H9 (cell line): ENCODE measurements at places on chromosomes 3 and 15.

- H3K36me3 ChIP-seq: peaks cover 6% of the 10 kb centered on the region; the same call in 1 of the 2 replicates
- no peaks in the 10 kb centered on the region for H3K4me1 ChIP-seq
- H3K27ac ChIP-seq: no peak overlapping the region
- H3K27me3 ChIP-seq: no peaks in the 10 kb centered on the region
- no peak for DNase-seq
- no peak overlapping the region for H3K4me3 ChIP-seq
Observed at GRCh38 chr3:139894643-139894989, 40.4 kb upstream of the CLSTN2 start.

GRCh38 chr3:184382326-184383032, 2.6 kb downstream of the CHRD start:
- H3K36me3 ChIP-seq: no peaks in the 10 kb centered on the region
- peaks cover 5% of the 10 kb centered on the region; the same call in 1 of the 2 replicates for H3K4me1 ChIP-seq
- H3K27me3 ChIP-seq: peaks cover 33% of the 10 kb centered on the region
- H3K27ac ChIP-seq: no peak overlapping the region
- DNase-seq: no peak

DNA sequence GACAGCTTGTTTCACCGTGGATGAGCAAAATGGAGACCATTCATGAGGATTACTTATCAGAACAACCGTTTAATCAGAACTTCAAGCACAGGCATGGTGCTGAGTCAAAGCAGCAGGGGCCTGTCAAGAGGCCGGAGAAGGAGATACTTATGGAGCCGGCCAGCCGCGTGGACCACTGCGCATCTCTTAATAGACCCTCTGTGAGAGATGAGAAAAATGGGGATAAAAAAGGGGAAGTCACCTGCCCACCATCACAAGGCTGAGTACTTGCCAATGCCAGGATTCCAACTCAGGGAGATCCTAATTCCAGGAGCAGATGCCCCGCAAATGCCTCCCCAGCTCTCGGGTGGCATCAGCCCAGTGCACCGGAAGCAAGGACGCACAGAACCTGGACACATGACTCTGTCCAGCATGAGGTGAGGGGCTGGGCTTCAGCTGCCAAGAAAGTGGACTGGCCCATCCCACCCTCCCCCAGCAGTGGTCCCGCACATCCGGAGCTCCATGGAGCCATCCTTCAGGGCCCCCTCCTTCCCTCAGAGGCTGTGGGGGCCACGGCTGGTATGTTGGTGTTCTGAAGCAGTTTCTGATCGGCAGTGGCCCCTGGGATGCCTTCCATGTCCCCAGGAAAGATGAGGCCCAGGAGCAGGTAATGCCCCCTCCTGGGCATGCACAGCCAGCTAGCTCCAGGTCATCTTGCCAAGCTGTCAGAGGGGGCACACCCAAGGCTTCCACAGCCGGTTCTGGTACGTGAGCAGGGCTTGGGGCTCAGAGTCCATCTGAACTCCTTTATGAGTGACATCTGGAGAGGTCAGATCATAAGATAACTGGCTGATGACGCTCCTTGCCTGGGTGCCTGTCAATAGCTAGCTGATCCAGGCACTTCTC, 143.8 kb downstream of the ATP10A start:
- H3K27me3 ChIP-seq: no peaks in the 10 kb centered on the region
- H3K27ac ChIP-seq: no peak overlapping the region
- H3K4me3 ChIP-seq: no peak overlapping the region
- no peak for DNase-seq

GRCh38 chr3:56681984-56682461, 1.0 kb downstream of the TASOR start:
- peaks cover 34% of the 10 kb centered on the region for H3K36me3 ChIP-seq
- peak overlapping the region; percentile 90 for H3K4me3 ChIP-seq
- H3K4me1 ChIP-seq: no peaks in the 10 kb centered on the region; the same call in 1 of the 2 replicates
- DNase-seq: peak; percentile 81

GRCh38 chr3:67724434-67724833, 70.0 kb upstream of the SUCLG2 start:
- no peak overlapping the region for H3K27ac ChIP-seq
- H3K4me1 ChIP-seq: no peaks in the 10 kb centered on the region; the same call in 1 of the 2 replicates
- DNase-seq: no peak

DNA sequence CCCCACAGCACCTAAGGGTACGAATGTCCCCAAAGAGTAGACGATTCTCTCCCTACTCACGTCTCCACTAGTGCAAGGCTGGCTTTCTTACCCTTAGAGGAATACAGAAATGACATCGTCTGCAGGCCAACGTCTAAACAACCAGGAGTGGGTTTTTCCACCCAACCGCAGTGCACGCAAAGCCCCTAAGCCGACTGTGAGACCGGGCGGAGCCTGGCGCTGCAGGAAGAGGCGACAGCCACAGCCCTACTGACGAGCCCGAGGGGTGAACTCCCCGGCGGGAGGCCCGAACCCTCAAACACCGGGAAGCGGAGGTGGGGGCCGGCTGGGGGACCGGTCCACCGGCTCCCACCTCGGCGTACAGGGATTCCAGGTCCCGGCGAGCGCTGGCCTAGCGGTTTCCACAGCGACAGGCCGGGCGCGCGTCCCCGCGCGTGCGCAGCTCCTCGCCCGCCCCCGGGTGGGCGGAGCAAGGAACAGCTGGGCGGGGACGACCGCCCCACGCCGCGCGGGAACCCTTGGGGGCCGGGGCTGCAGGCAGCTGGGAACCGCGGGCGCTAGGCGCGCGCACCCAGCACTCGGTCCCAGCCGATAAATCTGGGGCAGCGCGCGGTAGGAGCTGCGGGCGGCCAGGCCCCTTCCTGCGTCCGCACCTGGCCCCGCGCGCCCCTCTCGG, at the start of the genes CEP19 and PIGX:
TSS of gene CEP19 (minus strand) at position 413 of the 676 bp plus-strand sequence. CDS start 3,593 bp downstream, outside the sequence.
TSS of gene PIGX (plus strand) at position 540 of the 676 bp plus-strand sequence.
- peak; percentile 66 for DNase-seq
- H3K4me1 ChIP-seq: no peaks in the 10 kb centered on the region
- no peak within 1 kb of the TSS for H3K27ac ChIP-seq
- H3K36me3 ChIP-seq: no peaks in the 10 kb centered on the region

DNA sequence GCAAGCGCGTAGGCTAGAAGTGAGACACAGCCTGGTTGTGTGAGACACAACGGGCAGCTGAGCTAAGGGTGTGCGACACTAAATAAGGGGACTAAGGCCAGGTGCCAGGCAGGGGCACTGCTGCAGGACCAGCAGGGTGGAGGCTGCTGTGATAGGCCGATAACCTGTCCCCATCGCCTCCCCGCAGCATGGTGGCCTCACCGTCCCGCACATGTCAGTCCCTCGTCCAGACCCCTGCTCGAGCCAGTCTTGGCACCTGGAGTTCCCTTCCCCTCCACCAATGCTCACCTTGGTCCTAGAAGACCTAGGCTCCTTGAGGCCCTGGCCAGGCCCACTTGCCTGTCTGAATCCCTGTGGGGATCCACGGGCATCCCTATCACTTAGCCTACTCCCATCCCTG, 96.1 kb downstream of the HMG20A start:
- no peak overlapping the region for H3K27ac ChIP-seq
- DNase-seq: no peak
- peaks cover 13% of the 10 kb centered on the region; the same call in 1 of the 2 replicates for H3K4me1 ChIP-seq
- H3K27me3 ChIP-seq: no peaks in the 10 kb centered on the region
- H3K36me3 ChIP-seq: peaks cover 4% of the 10 kb centered on the region; the same call in 1 of the 2 replicates

GRCh38 chr15:34812369-34812768, 17.0 kb upstream of the ACTC1 start:
- peaks cover 3% of the 10 kb centered on the region; the same call in 1 of the 2 replicates for H3K36me3 ChIP-seq
- H3K4me3 ChIP-seq: no peak overlapping the region
- no peak for DNase-seq
- no peaks in the 10 kb centered on the region for H3K4me1 ChIP-seq
- no peaks in the 10 kb centered on the region for H3K27me3 ChIP-seq
- no peak overlapping the region for H3K27ac ChIP-seq

GRCh38 chr3:127698691-127699415, 26.1 kb downstream of the ABTB1 start:
- no peak overlapping the region for H3K4me3 ChIP-seq
- H3K27me3 ChIP-seq: no peaks in the 10 kb centered on the region
- 0 out of 2 replicates have a peak, but pooled peaks cover 5% of the 10 kb centered on the region for H3K36me3 ChIP-seq
- DNase-seq: no peak

GRCh38 chr3:46713898-46714552, 3.6 kb downstream of the PRSS50 start:
- H3K36me3 ChIP-seq: no peaks in the 10 kb centered on the region
- H3K4me3 ChIP-seq: no peak overlapping the region
- no peaks in the 10 kb centered on the region for H3K4me1 ChIP-seq

DNA sequence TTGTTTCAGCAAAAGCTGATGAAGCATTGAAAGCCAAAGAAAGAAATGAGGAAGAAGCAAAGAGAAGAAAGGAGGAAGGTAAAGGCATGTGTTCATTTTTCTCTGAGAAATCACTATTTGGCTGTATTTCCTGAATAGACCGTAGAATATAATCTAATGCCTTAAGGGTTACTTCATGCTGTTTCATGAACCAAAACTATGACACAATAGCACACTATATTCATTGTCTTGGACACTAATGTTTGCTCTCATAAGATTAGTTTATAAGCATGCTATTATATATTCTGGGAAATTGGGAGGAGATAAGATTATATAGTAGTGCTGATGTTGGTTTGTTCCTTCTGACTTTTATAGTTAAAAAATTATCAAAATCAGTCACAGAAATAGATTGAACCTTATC, 110.1 kb upstream of the MLF1 start:
- H3K27ac ChIP-seq: no peak overlapping the region
- no peak overlapping the region for H3K4me3 ChIP-seq
- H3K36me3 ChIP-seq: no peaks in the 10 kb centered on the region
- H3K27me3 ChIP-seq: no peaks in the 10 kb centered on the region
